Right forelimb (tissue), 1 donor: ENCODE measurements at places on chromosomes 5 and 9.
A peak's percentile ranks its signal among the peaks of the same experiment; 100 is the strongest.

DNA sequence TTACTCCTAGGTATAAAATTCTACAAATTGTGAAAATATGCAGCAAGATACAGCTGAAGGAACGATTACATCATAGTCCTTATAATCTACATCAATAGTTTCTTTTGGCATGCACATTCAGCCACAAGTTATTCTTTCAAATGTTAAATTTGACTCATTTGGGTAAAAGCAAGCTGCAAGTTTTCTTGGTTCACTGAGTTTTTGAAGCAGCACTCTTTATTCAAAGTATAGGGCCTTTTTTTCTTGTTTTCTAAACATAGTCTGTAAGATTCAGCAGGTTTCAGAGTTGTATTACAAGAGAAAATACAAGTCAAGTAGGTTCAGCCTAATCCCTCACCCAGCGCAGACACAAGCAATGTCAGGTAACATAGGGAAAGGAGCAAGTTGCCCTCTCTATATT, 981.5 kb downstream of the PTPRD start:
- no peak for DNase-seq

GRCh38 chr5:167723254-167723871, 568.1 kb upstream of the WWC1 start:
- DNase-seq, result peak; percentile 85

DNA sequence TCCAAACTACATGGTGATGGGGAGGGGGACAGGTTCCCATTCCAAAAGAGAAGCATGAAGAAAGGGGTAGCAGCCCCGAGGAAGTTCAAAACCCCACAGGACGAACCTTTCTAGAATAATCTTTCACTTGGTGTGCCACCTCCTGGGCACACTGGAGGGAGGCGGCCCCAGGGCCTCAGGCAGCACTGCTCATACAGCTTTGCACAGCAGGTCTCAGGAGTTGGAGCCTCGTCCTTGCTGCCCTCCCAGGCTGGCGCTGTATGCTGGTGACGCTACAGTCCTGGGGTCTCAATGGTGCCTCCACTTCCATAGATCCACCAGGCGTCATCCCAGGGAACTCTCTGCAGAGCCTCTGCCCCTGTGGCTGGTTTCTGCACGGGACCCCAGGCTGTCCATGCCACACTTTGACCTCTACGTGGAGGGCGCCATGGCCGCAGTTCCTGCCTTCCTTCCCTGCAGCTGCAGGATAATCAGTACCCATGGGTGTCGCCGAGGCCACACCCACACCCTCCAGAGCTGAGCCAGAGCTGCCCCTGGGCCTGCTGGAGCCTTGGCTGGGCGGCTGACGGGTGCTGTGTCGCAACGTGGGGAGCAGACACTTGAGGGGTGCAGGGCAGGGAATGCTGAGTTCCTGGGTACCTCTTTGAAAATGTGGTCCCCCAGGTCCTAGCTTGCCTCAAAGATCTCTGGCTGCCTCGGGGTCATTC, 95.3 kb downstream of the COL5A1 start:
- no peak for DNase-seq

- DNase-seq, result no peak
Observed at GRCh38 chr9:110076894-110077725, 130.8 kb downstream of the C9orf152 start.

- no peak for DNase-seq
Observed at GRCh38 chr9:122883125-122883524, 22.0 kb downstream of the RC3H2 start.

- no peak for DNase-seq
Observed at GRCh38 chr5:116023619-116024018, 8.7 kb upstream of the ARL14EPL start.

DNA sequence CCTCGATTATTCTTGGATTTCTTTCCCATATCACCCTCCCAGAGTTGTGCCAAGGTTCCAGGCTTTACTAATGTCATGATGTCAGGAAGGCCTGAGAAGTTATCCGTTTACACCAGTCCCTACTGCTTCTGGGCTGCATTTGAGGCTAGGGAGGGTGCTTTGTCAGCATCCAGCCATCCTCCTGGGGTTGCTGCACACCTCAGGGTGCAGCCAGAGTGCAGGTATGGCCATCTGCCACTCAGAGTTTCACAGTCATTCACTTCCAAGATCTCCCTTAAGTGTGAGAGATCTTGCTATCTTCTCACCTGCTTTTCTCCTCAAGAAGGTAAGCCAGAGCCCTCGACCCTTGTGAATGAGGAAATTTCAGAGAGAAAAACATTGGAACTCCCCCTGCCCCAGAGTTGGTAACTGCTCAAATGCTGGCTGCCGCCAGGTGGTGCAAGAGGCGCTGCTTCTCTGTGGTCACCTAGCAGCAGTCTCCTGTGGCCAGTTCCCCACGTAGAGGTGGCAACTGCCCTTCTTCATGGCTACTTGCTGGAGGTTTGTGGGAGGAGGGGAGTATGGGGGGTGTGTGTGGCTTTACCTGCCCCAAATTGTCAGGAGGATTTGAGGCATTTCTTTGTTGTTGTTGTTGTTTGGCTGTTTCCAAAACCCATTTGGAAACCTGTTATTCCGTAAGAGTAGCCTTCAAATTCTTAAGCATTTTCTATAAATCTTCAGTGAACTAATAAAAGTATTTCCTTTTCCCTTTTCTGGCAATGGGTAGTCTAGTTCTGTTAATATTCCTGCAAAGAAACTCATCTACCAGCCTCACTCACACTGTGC, 259.6 kb upstream of the DMRT1 start:
- DNase-seq, result no peak

DNA sequence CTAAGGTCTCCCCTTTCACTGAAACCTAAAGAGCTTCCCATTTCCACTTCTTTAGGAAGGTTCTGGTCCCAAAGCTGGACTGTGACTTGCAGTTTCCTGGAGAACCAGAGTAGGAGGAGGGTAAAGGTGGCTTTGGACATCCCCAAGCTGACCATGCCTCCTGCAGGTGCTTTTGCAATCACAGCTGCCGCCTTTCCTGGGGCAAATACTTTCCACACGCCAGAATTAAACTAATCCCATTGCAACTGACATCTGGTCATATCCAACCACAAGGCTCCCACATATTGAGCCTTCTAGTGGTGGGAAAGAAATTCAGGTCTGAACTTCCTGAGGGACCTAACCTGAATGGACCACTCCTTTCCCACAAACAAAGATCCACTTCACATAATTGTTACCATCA, 92.7 kb downstream of the NRG2 start:
- no peak for DNase-seq

DNA sequence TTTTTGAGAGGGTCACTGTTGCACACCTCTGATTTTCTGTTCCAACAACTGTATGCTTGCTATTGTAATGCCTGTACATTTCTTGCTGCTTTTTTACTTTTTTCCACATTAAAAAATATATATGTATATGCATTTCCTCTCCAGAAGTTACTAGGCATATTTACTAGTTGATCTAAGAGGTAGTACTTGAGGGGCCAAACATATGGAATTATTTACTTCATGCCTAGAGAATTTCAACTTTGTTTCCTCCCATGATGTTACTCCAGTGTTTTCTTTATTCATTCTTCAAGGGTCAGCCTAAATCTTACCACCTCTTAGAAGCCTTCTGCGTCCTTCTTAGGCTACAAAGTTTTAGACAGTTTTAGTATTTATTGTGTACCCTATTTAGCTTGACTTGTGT, 122.7 kb downstream of the NMUR2 start:
- no peak for DNase-seq

- DNase-seq, result no peak
Observed at GRCh38 chr9:4886698-4887097, 94.0 kb downstream of the RCL1 start.

- DNase-seq, result no peak
Observed at GRCh38 chr9:119877306-119877705, 508.1 kb upstream of the BRINP1 start.

- no peak for DNase-seq
Observed at GRCh38 chr5:123164054-123164453, 75.0 kb downstream of the PRDM6 start.

GRCh38 chr5:133232435-133232834, 180.6 kb downstream of the HSPA4 start:
- peak; percentile 9 for DNase-seq

DNA sequence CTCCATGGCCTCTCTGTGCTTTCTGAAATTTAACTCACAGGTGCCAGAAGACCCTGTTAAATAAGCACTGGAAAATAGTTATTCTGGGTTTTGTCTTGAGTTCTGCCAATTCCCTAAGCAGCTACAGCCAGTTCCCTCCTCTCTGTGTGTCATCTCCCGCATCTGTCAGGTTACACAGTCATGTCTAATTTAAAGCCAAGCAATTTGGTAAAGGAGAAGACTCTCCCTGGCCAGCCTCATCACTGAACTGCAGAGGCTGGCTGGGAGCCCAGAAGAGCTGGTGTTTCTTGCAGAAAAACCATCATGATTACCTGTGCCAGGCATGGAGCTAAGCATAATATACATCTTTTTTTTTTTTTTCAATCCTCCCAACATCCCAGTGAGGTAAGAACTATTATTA, 141.3 kb upstream of the ZNF366 start:
- peak; percentile 57 for DNase-seq

DNA sequence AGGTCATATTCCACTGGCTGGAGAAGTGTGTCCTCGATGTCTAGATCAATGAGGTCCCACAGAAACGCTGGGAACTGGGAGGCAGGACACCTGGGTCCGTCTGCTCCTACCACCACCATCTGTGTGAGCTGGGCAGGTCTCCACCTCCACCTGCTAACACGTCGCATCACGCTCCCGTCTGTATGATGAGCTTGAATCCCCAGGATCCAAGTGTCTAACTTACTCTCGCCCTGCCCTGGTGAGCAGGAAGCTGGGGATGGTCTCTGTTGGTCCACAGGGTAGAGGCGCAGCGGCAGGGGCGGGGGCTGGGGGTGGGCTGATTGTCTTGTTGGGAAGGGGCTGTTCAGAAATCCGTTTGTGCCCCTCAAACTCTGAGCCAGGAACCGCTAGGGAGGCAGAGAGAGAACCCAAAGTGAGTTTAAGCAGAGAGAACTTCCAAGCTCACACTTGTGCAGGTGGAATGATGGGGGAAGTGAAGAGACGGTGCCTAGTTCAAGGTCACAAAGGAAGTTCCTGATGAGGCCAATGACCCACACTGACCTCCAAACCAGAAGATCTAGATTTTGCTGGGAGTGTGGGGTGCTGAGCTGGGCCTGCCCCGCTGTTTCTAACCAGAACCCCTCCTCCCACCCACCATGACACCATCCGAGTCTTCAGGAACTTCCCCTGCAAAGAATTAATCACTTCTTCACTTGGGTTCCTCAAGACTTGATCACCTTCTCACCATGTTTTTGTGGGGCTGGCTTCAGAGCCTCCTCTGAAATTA, 21.1 kb downstream of the ORM2 start:
- DNase-seq, result no peak

GRCh38 chr5:120405923-120406322, 58.2 kb upstream of the PRR16 start:
- DNase-seq, result no peak

GRCh38 chr5:22354956-22355355, 498.2 kb downstream of the CDH12 start:
- no peak for DNase-seq

DNA sequence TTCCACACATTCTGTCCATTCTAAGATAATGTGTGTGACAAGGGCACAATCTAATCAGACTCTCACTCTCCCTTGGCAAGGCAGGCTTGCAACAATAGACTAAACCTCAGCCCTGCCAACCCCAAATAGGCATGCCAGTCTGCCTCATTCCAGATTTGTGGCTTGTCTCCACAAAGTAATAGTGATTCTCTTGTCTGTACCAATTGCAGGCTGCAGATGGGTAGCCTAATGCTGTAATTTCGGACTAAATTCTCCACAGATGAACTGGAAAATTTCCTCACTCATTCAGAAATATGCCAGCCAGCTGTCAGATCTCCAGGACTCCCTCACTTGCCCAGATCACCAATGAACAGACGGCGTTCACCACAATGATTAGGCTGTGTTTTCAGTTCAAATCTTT, 413.6 kb downstream of the ELAVL2 start:
- DNase-seq, result peak; percentile 52

- no peak for DNase-seq
Observed at GRCh38 chr9:127640908-127641545, 28.9 kb downstream of the STXBP1 start.

GRCh38 chr9:109730228-109730627, 49.8 kb upstream of the PALM2AKAP2 start:
- no peak for DNase-seq

GRCh38 chr5:134817006-134817405, 28.8 kb upstream of the C5orf24 start:
- DNase-seq, result no peak

DNA sequence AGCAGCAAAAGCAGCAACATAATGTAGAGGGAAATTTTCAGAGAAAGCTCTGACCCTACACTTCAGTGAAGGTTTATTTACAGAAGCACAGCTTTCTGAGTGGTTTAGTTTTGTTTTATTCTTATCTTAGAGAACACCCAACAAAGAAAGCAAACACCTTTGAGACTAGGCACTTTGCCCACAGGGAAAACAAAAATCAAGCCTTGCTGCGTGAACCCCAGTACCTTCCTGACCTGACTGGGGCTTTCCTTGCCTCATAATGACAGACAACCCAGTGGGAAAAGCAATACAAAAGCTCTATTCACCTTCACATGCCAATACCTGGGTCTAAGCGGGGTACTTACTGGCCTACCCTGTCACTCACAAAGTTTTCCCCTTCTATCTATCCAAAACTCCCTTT, 189.8 kb downstream of the HINT1 start:
- no peak for DNase-seq

- no peak for DNase-seq
Observed at GRCh38 chr5:134554319-134555222, 29.1 kb downstream of the JADE2 start.

DNA sequence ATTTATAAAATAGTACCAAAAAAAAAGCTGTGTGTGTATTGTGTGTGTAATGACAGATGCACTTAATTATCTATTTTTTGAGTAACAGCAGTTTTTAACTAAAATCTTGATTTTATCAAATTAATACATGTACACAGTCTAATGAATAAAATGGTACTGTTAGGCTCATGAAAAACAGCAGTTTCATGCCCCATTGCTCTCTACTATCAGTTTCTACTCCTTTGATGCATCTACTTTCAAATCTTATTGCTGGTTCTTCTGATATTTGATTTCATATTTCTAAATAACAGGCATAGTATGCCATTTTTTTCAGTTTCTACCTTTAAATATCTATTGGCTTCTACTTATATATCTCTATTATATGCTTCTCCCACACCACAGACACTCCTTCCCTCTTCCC, 117.4 kb downstream of the CCDC171 start:
- no peak for DNase-seq

- DNase-seq, result peak; percentile 73
Observed at GRCh38 chr5:128216860-128217531, 133.4 kb downstream of the SLC12A2 start.

DNA sequence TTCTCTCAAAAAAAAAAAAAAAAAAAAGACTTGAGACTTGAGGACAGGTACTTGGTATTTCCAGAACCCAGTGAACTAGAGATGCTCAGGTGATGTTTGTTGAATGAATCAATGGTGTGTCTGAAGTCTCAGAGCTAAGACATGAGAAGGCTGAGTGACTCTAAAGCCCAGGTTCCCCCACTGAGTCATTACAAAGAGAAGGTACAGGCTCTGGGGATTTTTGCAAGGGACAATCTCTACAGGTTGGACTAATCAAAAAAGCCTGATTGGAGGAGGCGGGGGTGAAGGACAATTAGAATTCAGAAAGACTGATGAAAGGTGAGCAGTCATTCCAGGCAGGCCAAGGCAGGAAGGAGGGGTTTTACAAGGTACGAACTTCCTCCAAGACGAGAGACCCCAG, 8.2 kb upstream of the FABP6 start:
- DNase-seq, result no peak

- DNase-seq, result no peak
Observed at GRCh38 chr5:178644826-178645545, 18.1 kb upstream of the CLK4 start.

- no peak for DNase-seq
Observed at GRCh38 chr9:99264070-99264680, 42.1 kb downstream of the SEC61B start.

- DNase-seq, result no peak
Observed at GRCh38 chr5:31023105-31023504, 170.4 kb upstream of the CDH6 start.
